ENCODE measurements at places on chromosomes 1 and 21.

GRCh38 chr1:206634365-206635079 is 814 bp upstream of the DYRK3 start:
- DNase-seq: peak; percentile 56

DNA sequence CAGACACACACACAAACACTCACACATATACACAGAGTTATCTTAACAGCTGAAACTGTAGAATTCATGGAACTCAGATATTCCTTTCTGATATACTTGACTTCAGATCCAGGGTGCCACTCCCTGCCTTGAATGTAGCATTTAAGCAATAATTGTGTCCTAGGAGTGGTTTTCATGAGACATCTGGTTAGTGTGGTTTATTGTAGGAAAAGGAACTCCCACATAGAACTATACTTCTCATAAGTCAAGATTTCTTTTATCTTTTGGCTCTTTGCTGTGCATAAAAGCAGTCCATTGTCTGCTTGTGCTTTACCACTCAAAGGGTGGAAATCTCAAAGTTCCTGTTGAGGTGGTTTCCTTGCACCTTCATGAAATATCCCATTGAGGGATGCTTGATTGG is 272.6 kb upstream of the SGIP1 start:
- no peak for DNase-seq

DNA sequence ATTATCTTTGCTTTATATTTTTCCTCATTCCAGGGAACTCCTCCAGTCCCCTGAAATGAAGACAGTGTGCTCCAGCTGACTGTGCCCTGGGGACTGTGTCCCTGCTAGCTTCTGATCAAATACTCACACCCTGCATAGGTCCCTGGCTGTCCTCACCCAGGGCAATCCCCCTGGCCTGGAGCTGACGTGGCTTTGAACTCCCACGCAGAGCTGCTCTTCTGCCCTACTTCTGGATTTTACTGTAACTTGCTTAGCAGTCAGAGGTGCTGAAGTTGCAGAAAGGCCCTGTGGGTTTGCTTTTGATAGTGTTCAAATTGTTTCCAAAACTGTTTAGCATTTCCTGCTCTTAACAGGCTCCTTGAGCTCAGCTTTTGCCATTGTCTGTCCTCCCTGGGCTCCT is 186.5 kb downstream of the FASLG start:
- DNase-seq: no peak

DNA sequence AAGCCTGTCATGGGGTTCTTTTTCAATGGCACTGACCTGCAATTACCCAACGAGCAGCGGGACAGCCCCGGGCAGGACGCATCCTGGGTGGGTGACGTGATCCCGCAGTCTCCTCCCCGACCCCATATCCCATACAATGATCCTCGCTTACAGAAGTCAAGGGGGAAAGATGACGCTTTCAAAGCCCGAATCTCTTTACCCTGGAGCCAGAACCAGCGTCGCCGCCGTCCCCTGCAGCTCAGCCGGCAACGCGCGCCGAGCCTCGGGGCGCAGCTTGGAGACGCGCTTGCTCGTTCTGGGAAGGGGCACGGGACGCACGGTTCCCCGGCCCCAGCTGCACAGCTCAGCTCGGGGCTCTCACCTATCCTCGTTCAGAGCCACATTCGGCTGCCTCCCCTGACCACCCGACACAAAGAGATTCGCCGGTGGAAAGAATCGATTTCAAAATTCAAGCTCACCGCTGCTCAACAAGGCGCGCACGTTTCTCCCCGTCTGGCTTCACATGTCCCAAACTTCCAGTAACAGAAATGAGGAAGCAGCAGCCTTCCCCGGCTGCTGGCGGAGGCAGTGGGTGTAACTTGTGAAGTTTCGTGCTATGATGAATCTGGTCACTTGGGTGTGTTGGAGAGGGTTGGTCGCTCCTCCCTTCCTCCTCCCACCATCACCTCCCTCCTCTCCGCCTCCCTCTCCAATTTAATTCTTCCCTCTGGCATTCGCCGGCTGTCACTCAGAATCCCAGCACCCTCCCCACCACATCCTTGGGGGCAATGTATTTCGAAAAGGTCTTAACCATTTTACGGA is at the start of gene TIAM1:
Gene TIAM1 (minus strand): TSS at position 582 of the 801 bp plus-strand sequence. CDS start 77,289 bp downstream, outside the sequence.
- DNase-seq: no peak

DNA sequence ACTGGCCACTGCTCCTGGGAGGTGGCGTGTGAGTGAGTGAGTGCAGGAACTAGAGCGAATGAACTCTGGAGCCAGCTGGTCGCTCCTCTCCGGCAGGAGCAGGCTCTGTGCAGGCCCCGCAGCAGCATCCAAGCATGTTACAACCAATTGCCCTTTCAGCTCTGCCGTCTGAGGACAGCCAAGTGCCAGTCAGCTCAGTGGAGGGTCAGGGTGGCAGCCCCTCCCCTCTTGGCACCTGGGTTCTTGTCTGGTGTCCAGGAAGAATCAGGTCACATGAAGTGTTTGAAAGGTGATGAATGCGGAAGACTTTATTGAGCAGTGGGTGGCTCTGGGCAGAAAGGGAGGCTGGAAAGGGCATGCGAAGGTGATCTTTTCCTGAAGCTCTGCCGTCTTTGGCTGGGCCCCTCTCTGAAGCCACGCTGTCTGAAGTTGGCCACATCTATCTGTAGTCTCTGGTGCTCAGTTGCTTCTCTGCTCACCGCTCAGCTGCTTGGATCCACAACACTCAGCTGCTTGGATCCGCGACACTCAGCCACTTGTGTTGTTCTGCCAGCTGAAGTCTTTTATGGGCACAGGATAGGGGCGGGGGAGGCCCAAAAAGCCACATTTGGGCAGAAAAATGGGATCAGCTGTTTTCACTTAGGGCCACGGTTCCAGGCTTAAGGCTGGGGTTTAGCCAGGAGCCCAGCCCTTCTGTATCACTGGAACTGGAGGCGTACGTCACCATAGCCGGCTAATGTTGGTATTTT is 139.8 kb downstream of the ADSS2 start:
- DNase-seq: no peak

GRCh38 chr1:88101041-88101440 is 583.0 kb upstream of the PKN2 start:
- DNase-seq: no peak

DNA sequence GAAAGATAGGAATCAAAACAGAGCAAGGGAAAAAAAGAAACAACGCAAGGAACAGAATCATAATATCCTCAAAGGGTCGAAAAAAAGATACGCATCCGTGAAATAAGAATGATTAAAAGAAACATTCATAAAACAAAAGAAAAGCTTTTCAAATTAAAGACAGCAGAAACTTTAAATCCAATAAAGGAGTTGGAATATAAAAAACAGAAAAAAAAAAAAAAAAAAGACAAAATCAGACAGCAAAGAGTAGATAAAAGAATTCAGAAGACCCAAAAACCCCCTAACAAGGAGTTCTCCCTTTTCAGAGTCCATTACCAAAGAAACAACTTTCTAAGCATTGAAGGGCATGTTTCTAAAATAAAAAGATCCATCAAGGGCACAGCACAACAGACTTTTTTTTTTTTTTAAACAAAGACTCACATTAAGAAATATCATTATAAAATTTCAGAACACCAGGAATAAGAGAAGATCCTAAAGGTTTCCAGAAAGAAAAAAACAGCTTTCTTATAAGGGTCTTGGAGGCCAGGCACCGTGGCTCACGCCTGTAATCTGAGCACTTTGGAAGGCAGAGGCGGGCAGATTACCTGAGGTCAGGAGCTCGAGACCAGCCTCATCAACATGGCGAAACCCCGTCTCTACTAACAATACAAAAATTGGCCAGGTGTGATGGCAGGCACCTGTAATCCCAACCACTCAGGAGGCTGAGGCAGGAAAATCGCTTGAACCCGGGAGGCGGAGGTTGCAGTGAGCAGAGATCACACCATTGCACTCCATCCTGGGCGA is 44.7 kb downstream of the ENAH start:
- DNase-seq: no peak

DNA sequence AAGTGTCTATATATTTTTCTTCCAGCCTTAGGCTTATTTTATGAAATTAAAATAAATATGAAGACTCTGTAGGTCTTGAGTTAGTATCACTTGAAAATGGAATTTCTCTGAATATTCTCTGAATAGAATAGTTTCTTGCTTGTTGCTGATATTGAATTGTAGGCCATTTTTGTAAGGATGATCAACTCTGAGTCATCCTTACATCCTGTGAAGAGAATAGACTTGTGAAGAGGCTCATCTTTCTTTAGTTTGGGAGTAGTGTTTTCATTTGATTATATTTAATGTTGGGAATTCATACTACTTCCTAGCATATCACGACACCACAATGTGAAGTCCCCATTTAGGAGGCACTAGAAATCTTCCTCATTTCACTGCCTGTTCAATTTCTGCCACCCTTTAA is 27.5 kb upstream of the CD1D start:
- DNase-seq: no peak

DNA sequence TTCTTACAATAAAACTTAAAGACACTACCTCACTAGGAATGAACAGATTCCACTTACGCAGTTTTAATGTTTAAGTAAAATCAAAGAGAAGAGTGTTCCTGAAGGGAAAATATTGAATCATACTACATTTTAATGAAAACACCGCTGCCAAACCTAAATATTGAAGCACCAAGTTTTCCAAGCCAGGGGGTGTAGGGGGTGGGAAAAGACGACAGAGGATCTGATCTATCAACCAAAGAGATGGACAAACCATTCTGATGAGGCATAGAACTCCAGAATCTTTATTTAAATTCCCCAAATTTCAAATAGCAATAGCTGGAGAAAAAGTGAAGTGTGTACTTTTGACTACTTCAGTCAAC is 1.2 kb downstream of the ELK4 start:
- no peak for DNase-seq

GRCh38 chr21:37855647-37856625 is 60.3 kb downstream of the KCNJ6 start:
- no peak for DNase-seq

DNA sequence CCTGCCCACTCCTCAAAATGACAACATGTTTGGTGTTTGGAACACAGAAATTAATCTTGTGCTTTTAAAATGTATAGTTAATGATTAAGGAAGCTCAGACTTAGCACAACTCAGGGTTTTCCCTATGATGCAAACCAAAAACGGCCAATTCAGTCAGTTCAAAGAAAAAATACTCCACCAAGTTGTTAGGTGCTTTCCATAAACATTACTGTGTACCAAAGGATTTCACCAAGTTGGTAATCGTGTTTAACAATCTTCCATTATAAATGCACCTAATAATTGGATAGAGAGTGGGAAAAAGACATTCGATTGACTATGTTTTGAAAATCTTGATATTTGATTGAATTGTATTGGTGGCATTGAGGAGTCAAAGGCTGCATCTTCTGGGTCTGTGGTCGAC is 33.3 kb upstream of the DUSP10 start:
- no peak for DNase-seq

- DNase-seq: no peak
Measured at GRCh38 chr1:201673093-201673492, 134.2 kb downstream of the NAV1 start.

- no peak for DNase-seq
Measured at GRCh38 chr1:17075470-17076255, 21.8 kb upstream of the SDHB start.

- DNase-seq: no peak
Measured at GRCh38 chr1:43267291-43267805, 2.4 kb upstream of the TMEM125 start.

GRCh38 chr1:51097171-51097570 is 4.9 kb upstream of the C1orf185 start:
- DNase-seq: no peak

DNA sequence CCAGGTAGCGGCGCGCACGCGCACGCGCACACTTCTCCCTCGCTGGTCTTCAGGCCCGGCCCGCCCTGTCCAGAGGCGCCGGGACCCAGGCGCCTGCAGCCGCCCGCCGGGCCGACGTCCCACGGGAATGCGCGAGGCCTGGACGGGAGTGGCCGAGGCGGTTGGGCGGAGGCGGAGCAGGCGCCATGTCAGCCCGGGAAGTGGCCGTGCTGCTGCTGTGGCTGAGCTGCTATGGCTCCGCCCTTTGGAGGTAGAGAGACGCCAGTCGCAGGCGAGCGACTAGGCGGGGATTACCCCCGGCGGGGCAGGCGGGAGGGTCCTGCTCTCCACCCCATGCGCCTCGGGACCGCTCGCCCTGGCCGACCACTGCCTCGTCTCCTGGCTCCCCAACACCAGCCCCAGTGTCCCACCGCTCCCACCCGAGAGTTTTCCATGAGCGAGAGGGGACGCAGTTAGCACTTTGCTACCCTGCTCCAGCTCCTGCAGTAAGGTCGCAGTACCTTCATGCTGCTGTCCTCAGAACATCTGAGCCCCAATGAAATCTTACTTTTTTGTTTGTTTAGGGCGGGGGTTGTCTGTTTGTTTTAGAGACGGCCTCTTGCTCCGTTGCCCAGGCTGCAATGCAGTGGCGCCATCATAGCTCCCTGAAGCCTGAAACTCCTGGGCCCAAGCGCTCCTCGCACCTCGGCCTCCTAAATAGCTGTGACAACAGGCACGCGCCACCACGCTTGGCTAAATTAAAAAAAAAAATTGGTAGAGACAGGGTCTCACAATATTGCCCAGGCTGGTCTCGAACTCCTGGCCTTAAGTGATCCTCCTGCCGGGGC is at the start of gene CATSPERE:
Gene CATSPERE (plus strand): TSS at position 29 of the 827 bp plus-strand sequence. CDS start 157 bp downstream, at position 186.
- peak; percentile 53 for DNase-seq

- DNase-seq: no peak
Measured at GRCh38 chr1:186195377-186195931, 179.6 kb downstream of the TPR start.

DNA sequence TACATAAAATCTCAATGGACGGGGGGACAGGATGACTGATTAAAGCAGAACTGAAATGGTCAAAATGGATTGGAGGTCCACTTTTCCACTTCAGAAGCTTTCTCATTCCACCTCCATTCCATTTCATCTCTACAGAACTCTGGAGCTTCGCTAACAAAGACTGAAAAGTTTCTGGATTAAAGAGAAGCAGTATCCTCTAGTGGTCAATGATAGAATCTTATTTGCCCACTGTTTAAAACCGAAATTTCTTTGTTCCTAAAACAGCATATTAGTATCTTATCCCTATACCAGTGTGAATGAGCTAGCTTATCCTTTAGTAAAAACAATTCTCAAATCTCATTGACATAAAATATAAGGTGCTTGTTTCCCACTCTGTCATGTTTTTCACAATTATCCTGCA is 890.6 kb downstream of the KCNT2 start:
- no peak for DNase-seq

- no peak for DNase-seq
Measured at GRCh38 chr1:78210175-78210574, 164.4 kb downstream of the GIPC2 start.

- DNase-seq: no peak
Measured at GRCh38 chr1:158118713-158119402, 61.8 kb upstream of the CD1D start.

GRCh38 chr1:109490934-109491302 is 3.0 kb upstream of the CYB561D1 start:
- DNase-seq: no peak

GRCh38 chr1:170254371-170254770 is 108.6 kb downstream of the NTMT2 start:
- no peak for DNase-seq

Measured in kidney epithelial cell (primary cell).